ENCODE measurements at places on chromosomes 7 and 10.
A peak's percentile ranks its signal among the peaks of the same experiment; 100 is the strongest.

DNA sequence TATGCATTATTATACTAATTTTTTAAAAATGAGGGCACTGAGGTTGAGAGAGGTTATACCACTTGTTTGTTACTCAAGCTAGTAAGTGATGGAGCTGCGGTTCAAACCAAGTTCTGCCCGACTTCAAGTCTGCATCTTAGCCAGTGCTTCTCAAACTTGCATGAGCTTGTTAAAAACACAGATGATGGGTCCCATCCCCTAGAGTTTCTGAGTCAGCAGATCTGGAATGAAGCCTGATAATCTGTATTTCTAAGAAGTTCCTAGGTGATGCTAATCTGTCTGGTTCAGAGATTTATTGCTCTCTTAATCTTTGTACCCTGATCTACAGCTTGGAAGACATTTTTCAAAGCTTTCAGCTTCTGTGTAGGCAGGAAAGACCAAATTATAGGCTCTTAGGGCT is 67.7 kb upstream of the CC2D2B start:
- DNase-seq, result no peak

- DNase-seq, result no peak
These were observed 147.4 kb upstream of the AGR3 start for GRCh38 chr7:17029150-17029549.

- no peak for DNase-seq
These were observed 30.6 kb downstream of the KLHL7 start for GRCh38 chr7:23136216-23136615.

GRCh38 chr7:130560972-130561371 is 69.1 kb downstream of the MEST start:
- DNase-seq, result no peak

GRCh38 chr10:90226517-90226916 is 525.1 kb downstream of the KIF20B start:
- no peak for DNase-seq

DNA sequence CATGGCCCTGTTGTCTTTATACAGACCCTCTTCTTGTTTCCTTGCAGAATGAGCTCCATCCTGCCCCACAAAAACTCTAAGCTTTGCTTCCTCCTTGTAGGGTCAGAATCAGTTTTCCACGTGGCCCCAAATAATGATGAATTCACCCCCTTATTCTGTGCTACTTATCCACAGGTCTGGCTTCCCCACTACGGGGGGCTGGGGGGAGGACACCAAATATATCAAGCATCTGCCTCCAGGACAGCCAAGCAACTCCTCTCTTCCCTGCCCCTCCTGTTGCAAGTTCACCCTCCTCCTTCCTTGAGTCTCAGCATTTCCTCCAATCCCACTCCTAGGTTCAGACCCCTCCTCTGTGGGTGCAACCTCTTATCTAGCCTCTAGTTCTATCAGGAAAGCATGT is 743.3 kb downstream of the GRID1 start:
- DNase-seq, result no peak

DNA sequence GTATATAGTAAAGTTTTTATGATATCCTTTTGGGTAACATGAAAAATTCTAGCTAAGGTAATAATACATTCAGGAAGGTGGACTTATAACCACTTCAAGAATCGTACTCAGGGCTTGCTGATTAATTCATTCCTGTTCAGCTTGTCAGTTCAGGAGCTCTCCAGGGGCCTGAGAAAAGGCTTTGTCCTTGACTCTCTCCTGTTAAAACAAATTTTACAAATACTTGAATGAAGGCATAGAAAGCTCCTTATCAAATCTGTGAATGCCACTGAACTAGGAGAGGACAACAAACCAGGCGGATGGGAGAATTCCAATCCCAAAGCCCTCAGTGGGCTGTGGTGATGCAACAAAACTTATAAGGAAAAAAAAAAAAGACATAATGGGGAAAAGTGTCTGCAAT is 354.5 kb upstream of the ZMIZ1 start:
- no peak for DNase-seq

DNA sequence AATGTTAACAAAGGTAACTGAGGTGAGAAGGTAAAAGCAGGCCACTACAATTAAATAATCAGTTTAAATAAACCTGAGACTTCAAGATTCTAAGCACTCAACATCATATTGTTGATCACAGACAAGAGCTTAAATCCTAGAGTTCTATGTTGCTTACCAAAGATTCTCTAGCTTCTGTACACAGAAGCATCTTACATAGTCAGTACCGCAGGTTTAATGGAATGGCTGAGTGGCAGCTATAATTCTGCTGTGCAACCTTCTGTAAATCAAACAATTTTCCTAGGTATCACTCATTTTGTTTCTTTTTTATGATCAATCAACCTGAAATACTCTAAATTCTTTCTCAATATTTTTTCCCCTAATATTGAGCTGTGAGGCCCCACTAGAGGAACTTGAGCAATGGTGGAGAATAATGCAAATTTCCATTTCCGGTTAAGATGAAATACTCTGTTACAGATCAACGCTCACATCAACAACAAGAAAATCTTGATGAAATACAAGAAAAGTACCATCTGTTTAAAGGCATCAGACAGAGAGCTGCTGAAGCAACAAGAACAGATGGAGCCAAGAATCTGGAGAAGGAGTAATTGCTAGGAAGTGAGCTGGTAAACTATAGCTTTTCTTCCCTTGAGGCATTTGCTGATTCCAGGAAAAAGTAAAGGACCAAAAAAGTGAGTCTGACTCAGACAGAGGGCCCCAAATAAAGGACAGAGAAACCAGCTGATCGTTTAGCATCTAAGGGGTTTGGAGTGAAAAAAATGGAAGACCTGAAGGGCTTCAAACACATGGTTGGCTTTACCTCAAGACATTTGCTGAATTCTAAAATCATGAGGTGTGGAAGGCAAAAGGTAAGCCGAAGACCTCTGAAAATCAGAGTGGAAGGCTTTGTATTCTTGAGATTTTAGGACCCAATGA is 22.6 kb downstream of the PNPLA8 start:
- DNase-seq, result no peak

- DNase-seq, result no peak
These were observed 483.1 kb downstream of the GALNT17 start for GRCh38 chr7:71615017-71615416.

DNA sequence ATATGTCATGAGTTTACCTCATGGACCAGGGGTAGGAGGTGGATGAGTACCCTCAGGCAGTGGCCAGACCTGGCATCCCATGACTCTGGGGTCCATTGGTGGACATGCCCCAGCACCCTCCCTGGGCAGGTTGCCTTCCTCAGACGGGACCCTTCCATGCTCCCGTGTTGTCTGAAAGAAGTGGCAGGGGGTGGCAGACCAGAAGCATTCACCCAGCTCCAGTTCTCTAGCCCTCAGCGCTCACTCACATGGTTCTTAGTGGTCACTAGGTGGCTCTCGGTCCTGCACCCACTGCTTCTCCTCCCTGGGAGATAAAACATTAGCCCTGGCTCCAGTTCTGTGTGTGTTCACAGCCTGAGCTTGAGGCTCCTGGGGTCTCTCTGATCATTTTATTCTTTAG is 6.0 kb downstream of the RBP3 start:
- no peak for DNase-seq

DNA sequence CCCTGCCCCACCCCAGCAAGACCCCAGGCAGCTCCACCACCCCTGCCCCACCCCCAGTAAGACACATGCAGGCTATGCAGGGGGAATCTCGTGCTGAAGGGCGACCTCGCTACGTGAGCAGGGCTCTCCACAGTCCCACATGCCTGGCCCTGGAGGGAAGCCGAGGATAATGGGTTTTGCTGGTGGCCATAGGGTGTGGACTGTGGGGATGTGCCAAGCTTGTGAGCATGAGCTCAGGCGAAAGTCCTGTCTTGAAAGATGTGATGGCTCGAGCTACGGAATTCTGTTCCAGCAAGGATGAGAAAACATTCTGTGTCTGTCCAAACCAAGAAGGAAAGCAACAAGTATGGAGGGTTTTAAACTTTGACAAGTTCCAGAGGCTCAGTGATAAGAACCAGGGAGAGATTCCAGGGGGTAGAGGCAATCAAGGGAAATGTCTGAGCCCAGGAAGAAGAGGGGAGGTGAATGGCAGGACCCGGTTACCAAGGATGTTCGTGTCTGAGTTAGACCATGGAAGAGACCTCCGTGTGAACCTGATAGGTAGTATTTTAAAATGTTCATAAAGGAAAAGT is 63.1 kb downstream of the PYROXD2 start:
- no peak for DNase-seq

DNA sequence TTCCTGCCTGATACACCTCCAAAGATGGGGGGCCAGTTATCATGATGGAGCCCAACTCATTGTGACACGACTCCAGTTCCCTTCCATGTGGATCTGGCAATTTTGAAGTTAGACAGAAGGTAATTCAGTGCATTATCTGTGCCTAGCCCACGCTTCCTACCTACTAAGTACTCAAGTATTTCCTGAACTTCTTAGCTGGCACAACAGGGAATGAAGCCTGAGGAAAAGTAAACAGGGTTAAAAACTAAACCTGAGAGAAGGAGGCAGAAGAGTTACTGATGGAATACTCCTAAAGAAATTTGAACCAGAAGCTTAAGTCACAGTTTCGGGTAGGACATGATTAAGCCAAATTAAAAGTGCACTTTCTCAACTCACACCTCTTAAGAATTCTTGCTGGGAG is 1.1 kb upstream of the SEC31B start:
- DNase-seq, result no peak

- no peak for DNase-seq
These were observed 745.8 kb downstream of the CNTNAP2 start for GRCh38 chr7:146862415-146862814.

DNA sequence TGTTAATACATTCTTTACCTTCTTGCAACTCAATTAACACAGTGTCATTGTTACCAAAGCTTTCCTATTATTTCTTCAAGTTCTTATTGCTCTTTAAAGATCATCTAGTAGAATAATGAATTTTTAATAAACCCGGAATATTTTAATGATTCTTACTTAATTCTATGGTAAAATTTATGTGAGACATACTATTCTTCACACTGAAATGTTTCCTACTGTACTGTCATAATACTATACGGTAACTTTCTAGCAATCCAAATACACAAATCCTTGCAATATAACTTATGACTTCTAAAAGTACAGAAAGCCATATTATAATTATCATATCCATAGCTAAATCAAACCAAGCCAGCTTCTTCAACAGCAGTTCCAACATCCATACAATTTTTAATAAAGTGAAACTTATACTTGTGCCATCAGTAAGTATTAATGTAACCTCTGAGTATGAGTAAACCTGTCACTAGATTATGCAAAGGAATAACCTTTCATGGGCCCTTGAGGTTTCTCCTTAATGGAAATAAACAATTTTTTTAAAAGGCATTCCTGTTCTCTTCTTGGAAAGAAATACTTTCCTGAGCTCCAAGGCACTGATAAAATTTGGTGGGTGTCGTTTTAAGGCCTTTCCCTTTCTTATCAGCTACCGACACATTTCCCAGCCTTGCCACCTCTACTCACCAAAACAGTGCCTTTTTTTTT is 87.4 kb downstream of the IMMP2L start:
- DNase-seq, result no peak

GRCh38 chr10:114031073-114031972 is 12.3 kb upstream of the ADRB1 start:
- DNase-seq, result no peak

- DNase-seq, result no peak
These were observed 110.8 kb downstream of the JAZF1 start for GRCh38 chr7:28069807-28070206.

- DNase-seq, result peak; percentile 43
These were observed 41.5 kb downstream of the GATA3 start for GRCh38 chr10:8095959-8096358.

DNA sequence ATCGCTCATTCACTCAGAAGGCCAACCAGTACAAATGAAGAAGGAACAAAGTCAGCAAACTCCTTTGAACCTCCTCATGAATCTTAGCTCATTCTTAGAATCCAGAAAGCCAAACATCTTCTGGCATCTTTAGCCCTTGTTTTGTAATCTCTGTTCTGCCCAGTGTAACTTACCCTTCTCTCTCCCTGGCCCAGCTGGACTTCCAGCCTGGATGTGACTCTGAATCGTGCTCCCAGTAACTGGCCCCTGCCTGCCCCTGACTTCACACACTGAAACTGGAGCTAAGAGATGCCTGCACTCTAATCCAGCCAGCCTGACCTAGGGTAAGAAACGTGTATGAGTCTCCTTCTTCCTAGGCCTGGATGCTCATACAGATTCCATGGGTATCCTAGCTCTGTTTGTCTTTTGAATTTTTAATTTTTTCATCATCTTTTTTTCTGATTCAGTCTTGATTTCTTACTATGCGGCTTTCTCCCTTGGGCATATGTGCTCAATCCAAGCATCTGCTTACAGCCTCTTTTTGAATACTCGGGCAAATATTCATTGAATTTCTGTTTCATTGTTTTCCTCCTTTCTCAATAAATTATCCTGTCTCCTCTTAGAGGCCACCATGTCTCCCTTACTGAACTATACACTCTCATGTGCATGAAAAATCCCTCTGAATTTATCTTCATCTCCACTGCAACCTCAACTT is 845.6 kb upstream of the AUTS2 start:
- DNase-seq, result no peak

DNA sequence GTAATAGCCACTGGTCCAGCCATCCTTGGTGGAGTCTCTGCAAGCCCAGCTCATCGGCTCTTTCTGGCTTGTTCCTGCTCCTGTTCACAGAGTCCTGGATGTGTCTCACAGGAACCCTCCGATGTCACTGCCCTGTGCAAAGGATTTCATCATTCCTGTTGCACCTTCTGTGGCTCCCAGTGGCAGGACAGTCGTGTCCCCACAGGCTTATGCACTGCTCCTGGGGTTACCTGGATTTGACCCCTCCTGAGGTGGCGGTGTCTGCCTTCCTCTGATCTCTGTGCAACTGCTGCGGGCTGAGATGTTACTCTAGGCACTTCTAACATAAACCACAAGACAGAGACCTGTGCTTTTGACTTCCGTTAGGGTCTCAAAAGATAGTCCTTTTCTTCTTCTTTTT is 30.6 kb downstream of the APBB1IP start:
- DNase-seq, result peak; percentile 53

DNA sequence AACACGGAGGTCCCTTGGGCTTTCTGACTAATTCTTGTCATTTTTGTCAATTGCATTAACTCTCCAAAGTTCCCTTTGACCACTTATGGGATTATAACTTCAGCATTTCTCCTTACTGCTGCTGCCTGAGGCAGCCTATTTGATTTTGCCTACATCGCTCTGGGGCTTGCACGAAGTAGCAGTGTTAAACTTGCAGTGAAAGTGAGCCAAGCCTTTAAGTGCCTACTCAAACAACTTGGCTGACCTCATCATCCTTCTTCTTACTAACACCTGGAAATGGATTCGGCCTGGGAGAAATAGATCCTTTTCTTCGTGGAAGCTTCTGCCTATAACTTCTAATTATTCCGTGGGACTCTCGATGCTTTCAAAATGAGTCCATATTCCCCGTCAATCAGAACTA is 76.6 kb downstream of the DGKB start:
- no peak for DNase-seq

GRCh38 chr10:99125879-99126278 is 109.8 kb downstream of the HPSE2 start:
- DNase-seq, result no peak
